Esophagus squamous epithelium (tissue), 5 donors: ENCODE measurements at places on chromosomes 12 and 14.

- no peak for DNase-seq
Observed at GRCh38 chr14:71380271-71380670, 473.0 kb downstream of the PCNX1 start.

- no peak for DNase-seq
Observed at GRCh38 chr12:117486840-117487659, 125.6 kb upstream of the NOS1 start.

GRCh38 chr12:132352896-132353800, 23.8 kb upstream of the GALNT9 start:
- no peak for DNase-seq

DNA sequence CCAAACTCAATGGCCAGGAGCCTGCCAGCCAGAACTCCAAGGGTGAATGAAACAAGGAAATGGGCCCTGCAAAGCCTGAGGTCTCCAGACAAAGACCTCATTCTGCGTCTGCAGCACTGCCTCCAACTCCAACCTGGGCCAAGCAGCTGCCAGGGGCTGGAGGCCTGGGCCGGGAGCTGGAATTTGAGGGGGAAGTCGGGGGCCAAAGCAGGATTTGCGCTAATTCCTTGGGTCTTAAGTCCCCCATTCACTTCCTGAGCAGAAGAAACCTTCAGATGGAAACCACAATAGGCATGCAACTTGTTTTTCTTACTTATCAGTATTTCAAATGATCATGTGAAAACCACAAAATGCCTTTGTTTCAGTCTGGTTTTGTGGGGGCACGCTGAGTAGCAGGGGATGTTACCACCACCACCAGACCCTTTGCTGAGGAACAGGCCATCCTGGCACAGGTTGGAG, 23.0 kb upstream of the TC2N start:
- no peak for DNase-seq

- DNase-seq, result no peak
Observed at GRCh38 chr12:15627995-15628945, 160.9 kb downstream of the EPS8 start.

- DNase-seq, result no peak
Observed at GRCh38 chr14:44453433-44454171, 53.5 kb downstream of the FSCB start.

DNA sequence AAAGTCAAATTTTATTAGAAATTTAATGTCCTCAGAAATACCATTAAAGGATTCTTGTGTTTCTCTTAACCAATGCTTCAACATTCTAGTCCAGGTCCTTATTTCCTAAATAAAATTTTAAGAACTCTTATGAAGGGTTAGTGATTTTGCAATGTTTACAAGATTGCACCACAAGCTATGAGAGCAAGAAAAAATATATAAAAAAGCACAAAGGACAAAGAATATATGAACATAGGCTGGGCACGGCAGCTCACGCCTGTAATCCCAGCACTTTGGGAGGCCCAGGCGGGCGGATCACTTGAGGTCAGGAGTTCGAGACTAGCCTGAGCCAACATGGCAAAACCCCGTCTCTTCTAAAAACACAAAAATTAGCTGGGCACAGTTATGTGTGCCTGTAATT, 7.7 kb downstream of the RACGAP1 start:
- no peak for DNase-seq

- no peak for DNase-seq
Observed at GRCh38 chr12:72610854-72611358, 338.7 kb downstream of the TRHDE start.

GRCh38 chr14:43359317-43359716, 1147.8 kb downstream of the FSCB start:
- DNase-seq, result no peak

- DNase-seq, result no peak
Observed at GRCh38 chr14:51604073-51604472, 47.6 kb upstream of the FRMD6 start.

DNA sequence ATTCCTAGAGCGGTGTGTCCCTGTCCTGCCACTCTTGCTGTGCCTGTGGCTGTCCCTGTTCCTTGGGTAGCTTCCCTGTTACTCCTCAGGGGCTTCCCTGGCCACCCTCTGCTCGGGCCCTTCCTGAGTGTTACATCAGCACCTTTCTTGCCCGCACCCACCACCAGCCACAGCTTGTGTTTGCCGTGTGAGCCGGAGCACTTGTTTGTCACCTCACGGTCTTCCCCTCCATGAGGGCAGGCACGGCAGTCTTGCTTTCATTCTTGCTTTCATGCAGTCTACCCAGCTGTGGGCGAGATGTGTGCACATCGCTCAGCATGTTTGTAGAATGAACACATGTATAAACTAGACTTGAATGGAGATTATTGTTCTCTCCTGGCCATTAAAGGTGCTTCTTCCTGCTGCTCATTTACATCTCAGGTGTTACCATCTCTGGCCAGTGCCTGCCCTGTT, 42.0 kb downstream of the TRAF3 start:
- no peak for DNase-seq

DNA sequence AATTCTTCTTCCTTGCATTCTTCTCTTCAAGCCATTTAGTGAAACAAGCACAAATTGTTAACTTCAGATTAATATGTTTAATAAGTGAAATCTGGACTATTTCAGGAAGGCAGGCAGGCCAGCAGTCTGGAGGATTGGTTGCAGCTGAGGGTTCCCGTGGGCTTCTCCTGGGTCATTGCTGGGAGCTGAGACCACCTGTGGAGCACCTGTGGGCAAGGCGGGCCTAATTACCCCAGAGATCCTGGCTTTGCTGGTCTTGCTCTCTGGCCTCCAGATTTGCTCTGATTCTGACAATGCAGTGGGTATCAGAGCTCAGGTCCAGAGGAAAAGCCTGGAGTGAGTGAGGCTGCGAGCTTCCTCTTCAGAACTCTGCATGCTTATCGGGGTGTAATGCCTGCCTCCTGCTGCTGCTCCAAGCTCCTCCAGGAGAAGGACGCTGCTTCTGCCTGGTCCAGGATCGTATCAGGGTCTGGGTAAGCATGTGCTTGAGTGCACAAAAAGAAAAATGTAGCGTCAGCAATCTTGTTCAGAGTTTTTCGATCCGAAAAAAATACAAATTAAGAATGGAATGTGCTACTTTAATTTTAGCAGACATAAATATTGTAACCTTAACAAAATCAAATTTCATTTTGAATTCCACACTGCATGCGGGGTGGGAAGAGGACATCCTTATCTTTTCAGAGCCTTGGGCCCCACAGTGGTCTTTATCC, 93.8 kb downstream of the TMEM30B start:
- no peak for DNase-seq

GRCh38 chr14:63241096-63241495, 36.9 kb downstream of the RHOJ start:
- no peak for DNase-seq

- no peak for DNase-seq
Observed at GRCh38 chr12:54300732-54301427, at the start of gene NFE2. NFE2 (minus strand) TSS chr12:54301015; CDS start chr12:54295248, 5,767 bp downstream.

- no peak for DNase-seq
Observed at GRCh38 chr14:68147303-68147702, 327.7 kb downstream of the RAD51B start.

GRCh38 chr14:72810201-72810600, 83.7 kb downstream of the DPF3 start:
- DNase-seq, result no peak

DNA sequence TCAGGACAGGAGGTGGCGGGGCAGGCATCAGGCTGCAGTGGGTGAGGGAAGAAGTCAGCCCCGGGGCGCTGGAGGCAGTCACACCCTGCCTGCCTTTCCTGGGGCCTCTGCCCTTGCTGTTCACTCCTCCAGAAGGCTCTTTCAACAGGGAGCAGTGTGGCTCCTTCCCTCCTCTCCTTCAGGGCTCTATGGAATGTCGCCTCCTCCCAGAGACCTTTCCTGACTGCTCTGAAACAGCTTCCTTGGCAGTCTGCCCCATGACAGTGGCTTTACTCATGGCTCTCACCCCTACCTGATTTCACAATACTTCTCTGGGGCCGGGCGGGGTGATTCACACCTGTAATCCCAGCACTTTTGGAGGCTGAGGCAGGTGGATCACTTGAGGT, 7.1 kb downstream of the RHOF start:
- no peak for DNase-seq
